ENCODE measurements at places on chromosomes 3 and 15. TPM values are rescaled to one million over a fixed set of nuclear protein-coding genes. Genes with fewer than 3 reads are reported as not detected.

Gene TMEM40
- total RNA-seq, result not detected

Gene SPATA12
- total RNA-seq, result not detected

Gene NFKBIZ
- total RNA-seq, result 103 TPM

Gene DTX3L
- 33.5 TPM for total RNA-seq

Gene PIF1
- 0.78 TPM for total RNA-seq

Gene IL5RA
- 0.13 TPM for total RNA-seq

GRCh38 chr3:189914799-189915198 lies 205.9 kb downstream of the P3H2 start:
- DNase-seq, result no peak

- no peak for DNase-seq
Observed at GRCh38 chr15:56820333-56820732, 87.0 kb upstream of the ZNF280D start.

- no peak for DNase-seq
Observed at GRCh38 chr15:27396521-27396920, 425.5 kb downstream of the GABRG3 start.

DNA sequence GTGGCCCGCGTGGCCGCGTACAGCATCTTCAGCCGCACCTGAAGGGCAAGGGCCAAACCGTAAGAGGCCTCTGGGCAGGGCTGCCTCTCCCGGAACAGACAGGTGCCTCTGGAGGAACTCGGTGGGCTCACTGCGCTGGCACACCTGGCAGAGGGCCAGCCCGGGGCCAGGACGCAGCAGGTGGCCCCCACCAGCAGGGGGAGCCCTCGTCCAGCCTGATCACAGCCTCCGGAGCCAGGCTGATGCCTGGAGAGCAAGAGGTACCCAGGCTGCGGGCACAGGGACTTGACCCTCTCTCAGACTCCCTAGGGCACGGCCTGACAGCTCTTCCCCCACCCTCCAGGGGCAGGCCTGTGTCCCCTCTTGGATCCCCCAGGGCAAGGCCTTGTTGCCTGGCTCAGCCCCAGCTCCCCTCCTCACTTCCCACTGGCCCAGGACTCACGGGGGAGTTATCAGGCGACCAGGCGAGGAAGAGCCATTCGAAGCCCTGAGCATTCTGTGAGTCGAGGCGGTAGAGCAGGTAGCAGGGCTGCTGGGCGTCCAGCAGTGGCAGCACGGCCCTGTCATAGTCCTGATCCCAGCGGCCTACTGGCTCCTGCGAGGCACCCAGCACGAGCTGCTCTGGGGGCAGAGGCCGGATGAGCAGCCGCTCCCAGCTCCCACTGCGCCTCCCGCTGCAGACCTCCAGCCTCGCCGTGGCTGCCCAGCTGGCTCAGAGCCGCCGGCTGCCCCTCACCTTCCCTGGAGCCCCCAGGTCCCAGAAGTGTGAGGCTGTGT lies 6.2 kb upstream of the TLR9 start:
- no peak for DNase-seq

GRCh38 chr15:56082263-56082761 lies 88.9 kb upstream of the NEDD4 start:
- no peak for DNase-seq

DNA sequence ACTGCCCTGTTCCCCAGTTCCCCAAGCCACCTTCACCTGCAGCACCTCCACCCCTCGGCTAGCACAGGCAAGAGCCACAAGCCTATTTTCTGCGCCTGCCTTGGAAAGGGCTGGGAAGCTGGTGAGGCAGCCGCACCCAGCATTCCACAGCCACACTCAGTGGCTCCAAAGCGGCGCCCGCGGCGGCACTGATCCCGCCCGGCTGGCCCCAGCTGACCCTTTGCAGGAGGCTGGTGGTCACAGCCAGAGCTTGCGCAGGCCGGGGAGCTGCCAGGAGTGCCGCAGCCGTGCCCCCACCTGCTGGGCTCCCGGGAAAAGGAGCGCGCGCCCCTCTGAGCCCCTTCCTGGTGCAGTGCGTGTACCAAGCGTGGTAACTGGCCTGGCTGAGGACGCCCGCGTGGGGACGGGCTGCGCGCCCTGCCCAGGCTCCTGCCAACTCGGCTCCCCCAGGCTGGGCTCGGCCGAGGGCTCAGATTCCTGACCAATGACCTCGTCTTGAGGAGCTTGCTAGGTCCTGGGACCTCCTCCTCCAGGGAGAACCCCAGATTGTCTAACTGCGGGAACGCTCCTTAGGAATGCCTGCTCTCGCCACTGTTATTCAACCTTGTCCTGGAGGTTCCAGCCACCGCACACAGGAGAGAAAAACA lies 13.3 kb downstream of the GRAMD2A start:
- no peak for DNase-seq

- DNase-seq, result no peak
Observed at GRCh38 chr3:66039590-66039887, 821 bp upstream of the MAGI1 start.

GRCh38 chr3:54578417-54578816 lies 349.4 kb downstream of the LRTM1 start:
- peak; percentile 83 for DNase-seq

DNA sequence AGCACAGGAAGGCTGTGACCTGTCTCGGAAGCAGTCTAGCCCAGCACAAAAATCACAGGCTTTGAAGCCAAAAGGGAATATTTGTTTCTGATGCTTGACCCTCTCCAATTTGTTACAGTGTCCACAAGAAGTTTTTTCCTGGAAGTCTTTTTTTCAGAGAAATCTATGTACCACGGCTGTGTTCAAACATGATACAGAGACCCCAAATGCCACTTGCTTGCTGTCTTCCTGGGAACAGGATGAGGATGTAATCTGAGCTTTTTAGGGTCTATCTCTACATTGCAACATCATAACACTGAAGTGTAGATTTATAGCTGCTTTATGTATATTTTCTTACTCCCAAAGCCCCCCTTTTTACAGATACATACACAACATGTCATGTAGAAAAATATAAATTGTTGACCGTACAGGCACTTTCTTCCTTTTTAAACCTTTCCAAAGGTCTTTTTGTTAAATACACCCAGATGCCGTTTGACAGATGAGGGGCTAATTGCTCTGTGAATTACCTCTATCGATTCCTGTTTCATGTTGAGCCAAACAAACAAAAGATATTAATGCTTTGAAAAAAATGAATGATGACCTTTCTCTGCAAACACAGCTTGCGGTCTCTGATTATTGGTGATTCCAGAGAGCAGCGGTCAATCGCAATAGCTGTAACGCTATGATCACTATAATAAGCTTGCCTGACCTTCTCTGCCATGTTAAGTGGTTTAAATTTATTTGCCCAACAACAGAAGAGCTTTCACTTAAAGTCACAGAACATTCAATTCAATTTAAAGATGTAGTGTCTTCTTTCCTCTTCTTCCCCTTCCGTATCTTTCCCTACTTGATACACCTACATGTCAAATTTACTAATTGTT lies 875.9 kb upstream of the NR2F2 start:
- DNase-seq, result no peak

- DNase-seq, result no peak
Observed at GRCh38 chr15:89551550-89551949, 23.7 kb upstream of the TICRR start.

Measured in esophagus muscularis mucosa (tissue), 4 donors.